ENCODE measurements at places on chromosomes 1 and 21. TPM values are rescaled to one million over a fixed set of nuclear protein-coding genes. Genes with fewer than 3 reads are reported as not detected.

Gene UBL4B
- total RNA-seq: not detected

Gene AMPD2
- 93.2 TPM for total RNA-seq

Gene NPHS2
- total RNA-seq: not detected

Gene MAP10
- 4.5 TPM for total RNA-seq

Gene GBP6
- total RNA-seq: 4.2 TPM

Gene ZNF683
- 0.34 TPM for total RNA-seq

Gene GFI1
- total RNA-seq: 92.4 TPM

Gene FALEC
- not detected for total RNA-seq

Gene FCRL2
- total RNA-seq: not detected

Gene GBP1
- total RNA-seq: 209 TPM

Gene ELAPOR1
- total RNA-seq: 5.7 TPM

Gene CELA2A
- not detected for total RNA-seq

Gene C1QTNF12
- 1.5 TPM for total RNA-seq

Gene EPS8L3
- not detected for total RNA-seq

Gene OR14K1
- not detected for total RNA-seq

Gene FHAD1
- total RNA-seq: not detected

Gene NOS1AP
- total RNA-seq: not detected

Gene VASH2
- 0.64 TPM for total RNA-seq

Gene HAO2
- not detected for total RNA-seq

Gene GPR3
- total RNA-seq: 0.32 TPM

Gene IQGAP3
- 11.6 TPM for total RNA-seq

Gene S100A7
- total RNA-seq: not detected

Gene CDC14A
- 50.3 TPM for total RNA-seq

Gene MAEL
- total RNA-seq: not detected

Gene GCSAML
- total RNA-seq: not detected

Gene CNR2
- total RNA-seq: 0.05 TPM

Gene CD2
- total RNA-seq: 495 TPM

Gene SPRR2G
- not detected for total RNA-seq

Gene FCGR3B
- not detected for total RNA-seq

Gene GPR25
- total RNA-seq: not detected

Gene AXDND1
- not detected for total RNA-seq

Gene LEPR
- total RNA-seq: 3.6 TPM

Gene LAMC1
- 0.51 TPM for total RNA-seq

Gene NDUFS5
- 139 TPM for total RNA-seq

Gene IFI44
- 143 TPM for total RNA-seq

Gene SHISA4
- total RNA-seq: 1.8 TPM

Gene LCE2B
- not detected for total RNA-seq

Gene CFHR4
- not detected for total RNA-seq

Gene CATSPERE
- total RNA-seq: 0.32 TPM

Gene CTH
- total RNA-seq: 6.3 TPM

Gene PKP1
- total RNA-seq: not detected

Gene KCNAB2
- total RNA-seq: 295 TPM

Gene ITPKB
- 44.7 TPM for total RNA-seq

Gene IVNS1ABP
- 268 TPM for total RNA-seq

Gene VAMP4
- total RNA-seq: 18.5 TPM

Gene HES2
- 1.1 TPM for total RNA-seq

Gene HSPB7
- not detected for total RNA-seq

Data from T-helper 1 cell treated with Interleukin-12 subunit alpha and Interleukin-12 subunit beta and Interleukin-4 antibody, amounts not matched to agents 30 ng/mL and 1 ng/mL, for 36 hours (primary cell).